ENCODE measurements at places on chromosomes 7 and 10.

- DNase-seq = peak; percentile 25
These were observed 71.0 kb upstream of the GTF2I start for GRCh38 chr7:74586258-74587175.

- DNase-seq = no peak
These were observed 9.0 kb downstream of the C10orf71 start for GRCh38 chr10:49307921-49308320.

GRCh38 chr7:94261067-94261466, 133.6 kb upstream of the COL1A2 start:
- DNase-seq = no peak

GRCh38 chr7:89232-90019, 102.9 kb upstream of the FAM20C start:
- DNase-seq = peak; percentile 98

GRCh38 chr10:106682175-106682574, 482.3 kb downstream of the SORCS1 start:
- DNase-seq = no peak

GRCh38 chr10:49180444-49180860, 7.7 kb downstream of the TMEM273 start:
- DNase-seq = no peak

DNA sequence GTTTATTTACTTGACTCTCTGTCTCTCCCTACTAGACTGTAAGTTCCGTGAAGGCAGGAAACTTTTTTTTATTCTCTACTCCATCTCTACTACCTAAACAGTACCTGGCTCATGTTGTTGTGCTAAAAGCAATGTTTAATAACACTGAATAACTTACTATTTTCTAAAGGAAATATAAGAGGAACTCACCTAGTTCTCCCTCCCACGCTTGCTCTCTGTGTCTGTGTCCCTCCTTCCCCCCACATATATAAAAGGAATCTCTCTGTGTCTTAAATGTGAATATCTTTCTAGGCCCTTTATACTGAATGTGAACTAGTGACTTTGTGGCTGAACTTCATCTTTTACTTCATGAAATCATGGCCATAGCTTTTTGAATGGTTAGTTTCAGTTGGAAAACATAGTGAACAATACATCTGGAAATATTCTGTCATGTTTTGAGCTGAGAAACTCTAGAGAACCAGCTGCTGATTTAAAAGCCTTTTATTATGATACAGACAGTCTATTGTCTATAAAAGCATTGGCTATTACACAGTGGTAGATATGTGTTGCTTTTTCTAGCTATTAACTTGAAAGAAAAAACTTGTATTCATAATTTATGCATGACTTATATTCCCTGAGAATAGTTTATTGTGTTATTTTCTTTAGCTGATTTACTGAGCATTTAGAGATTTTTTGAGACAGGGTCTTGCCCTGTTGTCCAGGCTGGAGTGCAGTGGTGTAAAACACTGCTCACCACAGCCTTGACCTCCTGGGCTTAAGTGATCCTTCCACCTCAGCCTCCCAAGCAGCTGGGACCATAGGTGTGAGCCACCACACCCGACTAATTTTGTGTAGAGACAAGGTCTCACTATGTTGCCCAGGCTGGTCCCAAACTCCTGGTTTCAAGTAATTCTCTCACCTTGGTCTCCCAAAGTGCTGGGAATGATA, 42.5 kb downstream of the VCL start:
- no peak for DNase-seq

DNA sequence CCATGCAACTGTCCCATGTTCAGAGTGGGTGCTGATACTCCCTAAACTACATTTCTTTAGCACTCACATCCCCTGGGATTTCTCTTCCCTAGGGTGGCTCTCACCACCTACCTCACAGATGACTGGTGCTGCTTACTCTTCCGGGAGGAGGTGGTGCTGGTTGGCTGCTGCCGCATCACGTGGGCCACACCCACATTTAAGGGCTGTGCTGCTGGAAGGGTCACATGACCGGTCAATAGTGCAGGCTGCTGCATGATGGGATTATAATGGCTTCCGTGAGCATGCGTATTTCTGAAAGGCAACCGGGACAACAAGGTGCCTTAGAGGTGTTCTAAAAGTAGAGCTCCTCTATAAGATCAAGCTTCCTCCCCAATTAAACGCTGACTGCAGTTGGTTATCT, 76.8 kb downstream of the CLEC2L start:
- no peak for DNase-seq

- peak; percentile 54 for DNase-seq
These were observed 166.6 kb downstream of the KIF20B start for GRCh38 chr10:89867964-89868363.

- DNase-seq = peak; percentile 27
These were observed 91.1 kb downstream of the CREB5 start for GRCh38 chr7:28503396-28503795.

- DNase-seq = no peak
These were observed 64.7 kb upstream of the ECHDC3 start for GRCh38 chr10:11677480-11677879.

- DNase-seq = no peak
These were observed 1.0 kb downstream of the PSMC2 start for GRCh38 chr7:103348452-103348851.

DNA sequence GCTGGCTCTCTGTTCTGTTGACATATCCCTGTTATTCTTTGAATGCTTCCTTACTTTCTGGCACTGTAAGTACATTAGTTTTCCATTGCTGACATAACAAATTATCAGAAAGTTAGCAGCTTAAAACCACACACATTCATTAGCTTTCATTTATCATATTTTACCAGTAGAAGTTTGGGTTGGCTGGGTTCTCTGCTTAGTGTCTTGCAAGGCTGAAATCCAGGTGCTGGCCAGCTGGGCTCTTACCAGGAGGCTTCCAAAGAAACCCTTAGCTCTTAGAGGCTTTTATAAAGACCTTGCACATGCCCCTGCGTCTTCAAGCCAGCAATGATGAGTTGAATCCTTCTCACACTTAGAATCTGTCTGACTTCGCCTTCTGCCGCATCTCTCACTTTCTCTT, 160.6 kb downstream of the MLLT10 start:
- DNase-seq = peak; percentile 68

- peak; percentile 11 for DNase-seq
These were observed 149.9 kb upstream of the COL1A2 start for GRCh38 chr7:94244760-94245159.

- no peak for DNase-seq
These were observed 210.8 kb upstream of the CSTF2T start for GRCh38 chr10:51910189-51910588.

- no peak for DNase-seq
These were observed 184.4 kb downstream of the DNAJB6 start for GRCh38 chr7:157521061-157521731.

DNA sequence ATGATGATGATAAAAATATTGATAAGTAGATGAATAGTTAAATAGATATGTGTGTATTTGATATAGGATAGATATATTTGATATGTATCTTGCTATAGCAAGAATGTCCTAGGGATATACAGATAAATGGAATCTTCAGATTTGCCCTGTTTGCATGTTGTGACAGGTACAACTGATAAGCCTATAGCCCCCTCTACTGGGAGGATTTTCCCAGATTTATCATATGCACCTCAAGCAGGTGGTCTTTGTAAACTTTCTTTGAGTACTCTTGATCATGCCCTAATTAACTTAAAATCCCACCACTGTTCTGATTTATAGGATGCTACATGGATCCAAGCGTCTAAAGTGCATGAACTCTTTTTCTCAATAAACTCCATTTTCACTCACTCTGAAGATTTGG, 1050.7 kb downstream of the SORCS3 start:
- DNase-seq = no peak

DNA sequence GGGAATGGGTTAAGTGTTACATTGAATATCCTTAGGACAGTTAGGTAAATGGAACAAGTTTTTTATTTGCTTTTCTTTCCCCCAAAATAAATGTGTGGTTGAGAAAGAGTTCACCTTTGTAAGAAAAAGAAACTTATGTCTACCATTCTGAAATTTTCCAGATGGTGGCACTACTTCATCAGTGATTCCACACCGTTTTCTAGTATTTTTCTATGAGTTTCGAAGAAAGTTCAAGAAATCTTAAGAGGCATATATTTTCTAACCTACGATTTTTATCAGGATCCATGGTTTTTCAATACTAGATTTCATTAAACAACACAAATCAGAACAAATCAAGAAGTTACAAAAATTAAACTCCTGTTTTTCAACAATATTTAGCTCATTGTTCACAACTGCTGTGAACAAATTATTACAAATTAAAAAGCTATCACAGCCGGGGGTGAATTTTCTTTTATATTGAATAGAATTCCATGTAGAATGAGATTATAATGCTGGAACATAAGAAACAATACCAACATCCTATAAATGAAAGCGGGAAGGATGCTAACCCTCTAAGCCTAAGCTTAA, 163.1 kb upstream of the NPVF start:
- DNase-seq = peak; percentile 59

DNA sequence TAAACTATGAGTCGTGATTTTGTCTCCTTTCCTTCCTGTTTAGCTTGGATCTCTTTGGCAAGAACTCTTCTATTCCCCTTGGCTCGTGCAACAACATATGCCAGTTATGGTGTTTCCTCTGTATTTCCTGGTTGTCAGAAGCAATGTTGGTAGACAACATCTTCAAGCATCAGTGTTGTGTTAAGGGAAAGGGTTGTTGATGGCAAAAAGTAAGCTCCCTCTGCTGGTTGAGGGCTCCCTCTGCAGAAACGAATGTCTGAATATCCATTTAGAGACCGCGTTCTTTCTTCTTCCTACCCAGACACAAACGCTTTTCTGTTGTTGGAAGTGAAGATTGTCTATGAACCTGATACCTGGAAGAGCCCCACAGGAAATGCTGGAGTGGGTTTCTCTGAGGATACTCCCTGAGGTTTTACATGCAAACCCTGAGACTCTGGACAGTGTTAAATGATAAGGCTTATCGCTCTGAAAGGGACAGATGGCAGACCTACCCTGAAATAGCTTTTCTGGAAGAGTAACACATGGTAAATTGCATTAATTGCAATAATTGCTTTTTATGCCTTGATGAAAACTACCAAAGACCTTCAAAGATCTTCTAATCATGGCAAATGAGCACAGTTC, 23.5 kb upstream of the C1QL3 start:
- DNase-seq = peak; percentile 52

DNA sequence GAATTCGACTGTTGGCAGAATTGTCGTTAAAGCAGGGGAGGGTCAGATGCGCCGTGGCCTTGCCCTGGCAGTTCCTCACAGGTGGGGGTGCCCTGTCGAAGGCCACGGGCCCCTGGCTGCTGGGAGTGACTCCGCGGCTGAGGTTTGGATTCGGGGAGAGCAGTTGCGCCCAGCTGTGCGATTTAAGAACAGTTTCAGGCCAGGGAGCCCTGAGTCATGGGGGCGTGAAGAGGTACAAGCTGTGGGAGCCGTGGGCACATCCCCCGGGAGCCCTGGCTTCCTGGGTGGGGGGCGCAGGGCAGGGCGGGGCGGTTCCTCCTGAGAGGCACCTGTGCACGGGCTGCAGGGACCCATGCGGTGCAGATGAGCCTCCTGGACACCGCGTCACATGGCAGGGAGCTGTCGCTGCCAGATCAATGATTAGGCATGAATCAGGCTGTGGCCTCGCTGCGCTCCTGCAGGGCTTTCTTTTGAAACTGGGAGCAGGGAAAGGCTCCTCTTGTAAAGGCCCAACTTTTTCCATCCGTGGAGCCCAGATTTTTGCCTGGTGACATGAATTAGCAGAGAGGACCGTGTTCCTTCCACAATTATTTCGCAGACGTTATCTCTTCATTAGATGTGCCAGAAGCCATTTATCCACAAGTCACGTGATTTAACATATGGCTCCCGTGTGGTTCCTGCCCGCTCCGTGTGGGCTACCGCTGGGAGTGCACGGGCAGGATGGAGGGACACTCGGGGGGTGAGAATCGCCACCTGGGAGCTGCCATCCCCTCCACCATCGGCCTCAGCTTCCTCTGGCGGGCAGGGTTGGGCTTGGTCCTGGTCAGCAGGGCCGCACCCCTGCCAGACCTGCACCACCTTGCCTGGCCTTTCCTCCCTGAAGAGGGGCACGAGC, 918 bp downstream of the PWWP2B start:
- DNase-seq = peak; percentile 66

DNA sequence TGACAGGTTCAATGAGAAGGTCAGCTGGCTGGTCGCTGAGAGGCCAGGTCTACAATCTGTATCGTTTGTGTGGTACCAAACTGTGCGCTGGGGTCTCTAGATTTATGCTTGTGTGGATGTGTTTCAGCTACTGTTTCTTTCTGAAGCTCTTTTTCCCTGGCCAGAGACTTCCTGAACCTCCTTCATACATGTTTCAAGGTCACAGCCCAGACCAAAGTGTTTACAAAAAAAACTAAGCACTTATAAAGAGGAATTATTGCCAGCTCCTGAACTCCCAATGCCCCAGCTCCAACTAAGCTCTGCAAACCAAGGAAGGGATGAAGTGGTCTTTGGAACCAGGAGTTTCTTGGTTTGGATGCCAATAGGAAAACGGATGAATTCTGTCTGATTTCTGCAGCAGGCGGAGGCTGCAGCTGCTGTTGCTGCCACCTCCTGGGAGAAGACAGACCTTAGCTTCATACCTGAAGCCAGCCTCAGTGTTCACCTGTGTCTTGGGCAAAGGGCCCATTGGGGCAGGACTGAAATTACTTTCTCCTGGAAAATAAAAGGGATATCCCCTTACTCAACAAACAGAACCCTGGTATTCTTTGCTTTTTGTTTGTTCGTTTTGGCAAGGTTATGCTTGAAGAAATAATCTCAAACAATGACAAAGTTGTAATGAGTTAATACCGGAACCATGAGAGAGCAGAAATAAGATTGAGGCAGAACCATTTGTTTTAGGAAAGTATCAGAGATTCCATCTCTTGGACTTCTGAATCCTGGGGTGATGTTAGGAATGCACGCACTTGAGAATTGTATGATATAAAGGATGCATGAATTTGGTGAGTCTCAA, 24.6 kb upstream of the MKLN1 start:
- DNase-seq = peak; percentile 37

GRCh38 chr10:22634093-22634492, 80.3 kb downstream of the PIP4K2A start:
- no peak for DNase-seq

DNA sequence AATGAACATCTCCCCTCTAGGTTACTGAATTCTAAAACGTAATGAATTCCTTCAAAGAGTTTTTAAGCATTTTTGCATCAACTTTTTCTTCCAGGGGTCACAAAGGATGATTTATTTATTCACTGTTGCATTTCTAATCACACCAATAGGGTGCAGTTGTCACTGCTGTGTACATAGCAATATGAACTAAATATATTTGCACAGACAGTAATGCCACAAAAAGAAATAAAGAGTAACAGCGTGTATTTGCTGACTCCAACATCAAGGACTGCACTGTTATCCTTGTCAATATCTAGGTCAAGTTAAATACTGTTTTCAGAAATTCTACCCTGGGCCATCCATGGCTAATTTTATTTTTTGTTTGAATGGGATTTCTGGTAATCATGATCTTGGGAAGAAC, 138.0 kb downstream of the FRMD4A start:
- DNase-seq = no peak

- peak; percentile 28 for DNase-seq
These were observed 97.1 kb downstream of the CSTF2T start for GRCh38 chr10:51602326-51602725.

- DNase-seq = no peak
These were observed 67.6 kb downstream of the OSBPL3 start for GRCh38 chr7:24912424-24912823.

Measured in fibroblast of mammary gland (primary cell).